MCF 10A (cell line): ENCODE measurements at places on chromosomes 16 and 17.
A peak's percentile ranks its signal among the peaks of the same experiment; 100 is the strongest.

GRCh38 chr16:4733747-4734062, 366 bp downstream of the ANKS3 start:
- DNase-seq: no peak

- peak; percentile 88 for DNase-seq
Observed at GRCh38 chr17:28925912-28926365, 23.1 kb upstream of the DHRS13 start.

DNA sequence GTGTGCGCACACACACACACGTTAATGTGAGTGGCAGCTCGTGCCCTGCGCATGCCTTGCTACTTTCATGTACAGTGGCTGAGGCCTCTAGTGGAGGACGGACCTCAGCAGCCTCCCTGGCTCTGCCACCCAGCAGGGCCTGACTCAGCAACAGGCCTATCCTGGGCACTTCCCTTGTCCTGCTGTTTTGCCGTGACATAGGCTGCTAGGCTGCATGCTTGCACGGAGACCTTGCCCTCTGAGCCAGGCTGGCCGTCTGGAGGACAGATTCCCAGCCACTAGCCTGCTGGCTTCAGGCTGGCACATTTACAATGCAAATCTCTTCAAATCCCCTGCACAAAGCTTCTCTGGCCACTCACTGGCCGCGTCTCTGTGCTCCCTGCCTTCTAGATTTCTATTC, 9.5 kb downstream of the RNF213 start:
- no peak for DNase-seq

DNA sequence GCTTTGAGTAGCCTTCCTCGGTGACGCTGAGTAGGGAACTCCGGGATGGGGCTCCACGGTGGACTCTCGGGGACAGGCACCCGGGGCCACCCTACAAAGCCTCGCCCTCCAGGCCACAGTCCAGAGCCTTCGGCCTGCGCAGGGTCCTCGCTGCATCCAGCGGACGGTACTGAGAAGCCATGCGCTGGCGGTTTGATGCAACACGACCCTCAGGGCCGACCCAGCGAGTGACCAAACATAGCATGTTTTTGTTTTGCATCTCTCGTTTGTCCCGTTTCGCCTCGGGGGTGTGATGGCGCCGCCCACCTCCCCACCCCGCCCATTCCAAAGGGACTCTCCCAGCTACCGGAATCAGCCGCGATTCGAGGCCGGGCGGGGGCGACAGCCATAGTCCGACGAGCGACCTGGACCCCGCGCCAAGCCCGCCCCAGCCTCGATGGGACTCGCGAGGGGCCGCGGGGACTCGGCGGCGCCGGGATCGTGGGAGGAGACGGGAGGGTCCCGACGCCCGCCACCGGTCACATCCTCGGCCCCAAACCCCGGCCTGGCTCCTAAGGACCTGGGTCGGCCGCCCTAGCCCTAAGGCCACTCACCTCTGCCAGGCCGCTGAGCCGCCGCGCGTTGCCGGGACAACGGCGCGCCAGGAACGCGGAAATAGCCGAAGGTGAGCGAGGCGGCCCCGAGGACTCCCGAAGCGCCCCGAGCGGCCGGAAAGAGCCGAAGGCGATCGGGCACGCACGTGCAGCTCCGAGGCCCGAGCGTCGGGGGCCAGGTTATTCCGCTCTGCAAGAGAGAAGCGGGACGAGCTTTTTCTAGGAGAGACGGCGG, 1.6 kb downstream of the IFT140 start:
- DNase-seq: peak; percentile 89

GRCh38 chr17:58337210-58337599, 8.6 kb upstream of the TSPOAP1 start:
- DNase-seq: no peak

- DNase-seq: no peak
Observed at GRCh38 chr16:58831386-58831785, 97.3 kb upstream of the GOT2 start.

- DNase-seq: no peak
Observed at GRCh38 chr17:44334727-44335126, 10.1 kb upstream of the SLC25A39 start.

DNA sequence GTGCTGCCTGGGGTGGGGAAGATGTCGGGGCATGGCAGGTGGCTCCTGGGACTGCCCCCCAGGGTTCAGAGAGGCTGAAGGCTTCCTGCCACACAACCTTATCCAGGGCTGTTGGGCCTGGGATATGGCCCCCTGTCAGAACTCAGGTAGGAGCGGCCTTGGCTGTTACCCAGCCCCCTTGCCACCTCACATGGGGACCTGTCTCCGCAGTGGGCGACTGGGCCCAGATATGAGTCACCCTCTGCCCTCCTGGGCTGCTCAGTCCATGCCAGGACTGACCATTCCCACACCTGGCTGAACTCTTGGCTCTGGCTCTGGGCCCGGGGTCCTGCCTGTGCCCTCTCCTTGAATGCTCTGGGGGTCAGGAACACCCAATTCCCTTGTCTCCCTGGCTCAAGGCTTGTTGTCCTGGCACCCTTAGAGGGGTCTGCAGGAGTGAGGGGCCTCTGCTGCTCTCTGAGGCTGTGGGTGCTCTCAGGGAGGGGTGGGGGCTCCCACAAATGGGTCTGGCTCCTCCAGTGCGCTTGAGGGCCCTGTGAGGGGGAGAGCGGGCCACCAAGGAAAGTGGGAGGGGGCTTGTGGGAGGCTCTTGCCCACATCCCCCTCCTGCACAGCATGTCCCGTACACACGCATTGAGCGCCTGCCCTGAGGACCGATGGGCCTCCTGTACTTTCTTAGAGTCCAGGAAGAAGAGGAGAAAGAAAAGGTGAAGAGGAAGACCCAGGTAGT, 36.0 kb downstream of the LGALS9 start:
- no peak for DNase-seq

DNA sequence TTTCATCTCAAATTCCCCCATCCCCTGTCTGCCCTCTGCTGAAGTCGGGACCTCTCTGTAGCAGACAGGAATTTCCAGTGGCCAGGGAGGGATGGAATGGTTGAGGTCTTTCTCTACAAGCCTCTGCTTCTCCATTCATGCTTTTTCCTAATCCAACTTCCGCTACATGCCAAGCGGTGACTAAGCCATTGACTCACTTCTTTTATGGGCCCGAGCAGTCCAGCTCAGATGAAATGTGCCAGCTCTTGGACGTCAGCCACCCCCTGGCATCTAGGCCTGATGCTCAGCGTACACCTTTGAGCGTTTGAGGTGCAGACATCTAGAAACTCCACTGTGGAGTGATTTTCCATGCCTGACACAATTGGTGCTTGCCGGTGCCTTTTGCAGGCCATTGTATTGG, 40.7 kb upstream of the GPR139 start:
- DNase-seq: peak; percentile 85

GRCh38 chr17:35808962-35809854, at the start of gene TAF15:
TSS of gene TAF15 (plus strand) at chr17:35809484. CDS start at chr17:35809570, 86 bp downstream.
- peak; percentile 99 for DNase-seq

DNA sequence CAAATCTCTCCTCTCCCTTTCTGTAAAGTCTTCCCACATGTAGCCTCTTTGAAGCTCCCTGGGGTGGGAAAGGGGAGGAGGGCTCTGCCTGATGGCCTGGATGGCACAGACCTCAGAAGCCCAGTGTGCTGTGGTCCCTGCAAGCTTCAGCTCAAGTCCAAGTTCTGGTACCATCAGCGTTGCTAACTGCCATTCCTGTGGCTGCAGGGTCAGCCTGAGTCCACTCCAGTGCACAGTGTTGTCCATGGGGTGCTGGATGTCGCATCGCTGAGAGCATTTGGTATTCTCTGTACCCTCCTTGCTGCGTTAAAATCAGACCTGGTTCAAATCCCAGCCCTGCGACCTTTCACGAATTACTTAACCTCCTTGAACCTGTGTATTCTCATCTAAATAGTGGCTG, 105.1 kb downstream of the RAB11FIP4 start:
- no peak for DNase-seq

DNA sequence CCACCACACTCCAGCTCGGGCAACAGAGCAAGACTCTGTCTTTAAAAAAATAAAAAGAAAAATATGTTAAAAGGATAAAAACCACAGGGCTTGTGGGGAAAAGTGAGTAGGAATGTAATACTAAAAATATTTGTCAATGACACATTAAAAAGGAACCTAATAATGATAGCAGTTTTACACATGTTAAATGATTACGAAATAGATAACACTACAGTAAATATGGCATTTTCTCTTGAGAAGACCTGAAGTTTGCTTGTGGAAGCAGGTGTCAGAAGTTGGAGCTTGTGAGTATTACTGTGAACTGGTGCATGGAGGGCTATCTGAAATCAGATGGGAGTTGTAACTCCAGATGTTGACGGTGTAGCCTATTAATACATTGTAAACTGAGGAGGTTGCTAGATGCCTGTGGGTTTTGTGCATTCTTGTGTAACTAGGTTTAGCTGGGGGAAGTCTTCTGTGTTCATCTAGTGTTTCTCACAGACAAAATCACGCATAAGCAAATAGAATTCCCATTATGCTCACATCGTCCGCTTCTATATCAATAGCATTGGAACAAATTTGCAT, 44.2 kb upstream of the CLEC18A start:
- DNase-seq: no peak

GRCh38 chr17:2218426-2218825, 85.2 kb downstream of the SMG6 start:
- DNase-seq: peak; percentile 79

GRCh38 chr17:75237100-75238014, 24.0 kb downstream of the GGA3 start:
- DNase-seq: no peak

- DNase-seq: no peak
Observed at GRCh38 chr16:46822270-46822669, 8.7 kb downstream of the C16orf87 start.

GRCh38 chr16:51734220-51734619, 583.1 kb upstream of the SALL1 start:
- no peak for DNase-seq

- no peak for DNase-seq
Observed at GRCh38 chr16:27980076-27980775, 83.3 kb downstream of the GSG1L start.

GRCh38 chr17:15453782-15454181, 13.6 kb downstream of the CDRT4 start:
- DNase-seq: no peak

GRCh38 chr17:21171309-21171922, 42.5 kb downstream of the TMEM11 start:
- no peak for DNase-seq

DNA sequence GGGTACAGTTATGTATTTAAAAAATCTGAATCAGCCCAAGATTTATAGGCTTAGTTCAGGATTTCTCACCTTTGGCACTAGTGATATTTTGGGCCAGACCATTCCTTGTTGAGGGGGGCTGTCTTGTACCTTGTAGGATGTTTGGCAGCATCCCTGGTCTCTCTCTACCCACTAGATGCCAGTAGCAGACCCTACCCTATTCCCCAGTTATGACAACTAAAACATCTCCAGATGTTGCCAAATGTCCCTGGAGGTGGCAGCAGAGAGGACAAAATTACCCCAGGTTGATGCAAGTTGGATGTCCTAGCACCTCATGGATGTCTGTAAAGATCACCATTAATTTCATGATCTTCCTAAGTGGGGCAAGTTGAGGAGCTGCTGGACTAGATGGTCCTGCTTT, 45.8 kb downstream of the SYT17 start:
- no peak for DNase-seq

- DNase-seq: no peak
Observed at GRCh38 chr16:67169642-67170167, 633 bp upstream of the NOL3 start.

GRCh38 chr17:21539146-21539545, 153.2 kb upstream of the KCNJ18 start:
- peak; percentile 35 for DNase-seq

DNA sequence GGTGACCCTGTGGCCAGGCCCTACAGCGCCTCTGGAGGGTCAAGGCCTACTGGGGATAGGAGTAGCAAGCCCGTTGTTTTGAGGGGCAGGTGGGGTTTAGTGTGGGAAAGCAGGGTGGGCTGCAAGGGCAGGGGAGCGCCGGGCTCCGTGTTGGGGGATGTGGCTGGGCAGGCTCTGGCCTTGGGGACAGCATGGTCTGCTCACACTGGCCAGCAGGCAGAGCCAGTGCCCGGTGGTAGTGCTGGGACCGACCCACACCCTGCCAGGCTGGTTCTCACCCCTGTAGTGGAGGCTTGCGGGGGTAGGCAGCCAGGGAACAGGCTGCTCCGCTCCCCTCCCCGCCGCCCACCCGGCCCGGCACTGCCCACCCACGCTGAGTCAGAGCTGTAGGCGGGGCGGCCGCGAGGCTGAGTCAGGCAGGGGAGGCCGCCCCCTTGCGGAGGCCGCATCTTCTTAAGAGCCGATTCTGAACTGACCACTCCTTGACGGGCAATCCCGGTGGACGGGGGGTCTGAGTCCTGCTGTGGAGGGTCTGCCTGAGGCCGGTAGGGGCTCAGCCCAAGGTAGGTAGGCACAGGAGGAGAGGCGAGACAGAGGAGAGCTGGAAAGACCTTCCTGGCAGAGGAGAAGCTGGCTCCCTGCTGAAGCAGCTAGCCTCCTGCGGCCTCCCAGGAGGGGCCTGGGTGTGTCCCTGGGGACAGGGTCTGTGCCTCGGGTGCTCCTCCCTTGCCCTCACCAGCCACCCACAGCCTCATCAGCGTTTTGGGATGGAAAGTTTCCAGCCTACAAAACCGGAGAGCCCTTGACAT, 62.4 kb downstream of the BAIAP2 start:
- peak; percentile 77 for DNase-seq

GRCh38 chr16:68668266-68668665, 23.2 kb downstream of the CDH3 start:
- DNase-seq: peak; percentile 95
